ENCODE measurements at places on chromosomes 3 and 15.

- DNase-seq = no peak
These were observed 172.9 kb upstream of the SLC2A2 start for GRCh38 chr3:171199473-171199829.

DNA sequence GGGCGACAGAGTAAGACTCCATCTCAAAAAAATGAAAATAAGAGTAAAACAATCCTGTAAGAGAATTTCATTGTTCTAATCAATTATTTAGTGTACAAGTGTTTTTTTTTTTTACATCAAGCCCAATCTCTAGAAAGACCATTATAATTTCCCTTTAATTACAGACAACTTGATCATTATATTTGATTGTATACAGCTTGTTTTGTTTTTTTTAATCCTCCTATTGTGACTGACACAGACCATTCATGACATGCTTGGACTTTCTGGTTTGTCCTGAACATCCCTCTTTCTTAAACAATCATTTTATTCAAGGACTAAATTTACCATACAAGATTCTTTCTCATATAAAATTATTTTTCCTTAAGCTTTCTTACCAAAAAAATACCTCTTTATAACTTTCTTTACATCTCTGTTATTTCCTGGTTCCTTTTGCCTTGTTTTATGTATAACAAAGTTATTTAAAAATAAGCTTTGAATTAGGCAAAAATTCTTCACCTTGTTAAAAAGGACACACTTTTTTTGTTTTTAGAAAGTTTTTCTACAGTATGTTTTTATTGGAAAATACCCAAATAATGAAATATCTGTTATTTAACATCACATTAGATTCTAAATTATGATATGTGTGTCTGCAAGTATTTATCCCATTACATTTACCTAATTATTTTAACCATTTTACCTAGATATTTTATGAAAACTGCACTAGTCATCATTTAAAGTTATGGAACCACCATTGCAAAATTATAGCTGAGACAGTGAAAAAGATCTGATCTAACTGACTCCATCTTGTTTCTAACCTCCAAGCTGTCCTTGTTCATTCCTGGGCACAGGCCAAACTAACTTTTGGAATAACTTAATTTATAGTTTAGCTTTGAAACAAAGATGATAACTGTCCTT, 26.1 kb upstream of the GFM1 start:
- DNase-seq = no peak

- no peak for DNase-seq
These were observed 34.4 kb upstream of the LCTL start for GRCh38 chr15:66600240-66600627.

GRCh38 chr15:71648095-71648494, 162.3 kb upstream of the NR2E3 start:
- no peak for DNase-seq

DNA sequence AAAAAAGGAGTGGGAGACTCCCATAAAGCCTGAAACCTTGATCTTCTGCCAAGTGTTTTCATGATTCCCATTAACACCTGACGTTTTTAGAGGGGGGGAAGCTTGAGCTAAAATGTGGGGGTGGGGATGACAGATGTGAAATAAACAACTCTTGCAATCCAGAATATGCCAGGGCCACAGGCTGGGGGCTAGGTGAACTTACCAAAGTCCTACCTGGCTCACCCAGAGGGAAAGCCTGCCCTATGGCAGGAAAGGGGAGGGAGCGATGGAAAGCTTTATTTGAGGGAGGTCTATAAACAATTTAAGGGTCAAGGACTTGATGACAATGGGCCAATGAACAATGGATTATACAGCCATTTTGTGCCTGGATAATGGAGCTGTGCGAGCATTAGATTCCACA, 108.3 kb downstream of the LRIG1 start:
- no peak for DNase-seq

GRCh38 chr15:46409841-46410301, 775.0 kb downstream of the SQOR start:
- no peak for DNase-seq

DNA sequence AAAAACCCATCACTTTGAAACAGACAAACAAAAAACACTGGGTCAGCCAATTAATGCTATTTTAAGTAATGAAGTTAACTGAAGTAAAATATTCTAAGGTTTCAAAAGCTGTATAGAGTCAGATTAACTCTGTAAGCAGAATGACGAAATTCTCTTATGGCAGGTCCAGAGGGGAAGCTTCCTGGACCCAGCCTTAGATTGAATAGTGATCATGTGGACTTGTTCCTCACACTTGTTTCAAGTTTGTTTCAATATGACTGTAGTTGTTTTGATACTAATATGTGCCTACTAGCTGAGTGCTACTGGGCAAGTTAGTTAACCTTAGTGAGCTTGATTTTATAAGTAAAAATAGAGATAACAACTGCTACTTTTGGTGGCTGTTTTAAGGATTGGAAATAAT, 32.6 kb downstream of the PLS1 start:
- DNase-seq = no peak

DNA sequence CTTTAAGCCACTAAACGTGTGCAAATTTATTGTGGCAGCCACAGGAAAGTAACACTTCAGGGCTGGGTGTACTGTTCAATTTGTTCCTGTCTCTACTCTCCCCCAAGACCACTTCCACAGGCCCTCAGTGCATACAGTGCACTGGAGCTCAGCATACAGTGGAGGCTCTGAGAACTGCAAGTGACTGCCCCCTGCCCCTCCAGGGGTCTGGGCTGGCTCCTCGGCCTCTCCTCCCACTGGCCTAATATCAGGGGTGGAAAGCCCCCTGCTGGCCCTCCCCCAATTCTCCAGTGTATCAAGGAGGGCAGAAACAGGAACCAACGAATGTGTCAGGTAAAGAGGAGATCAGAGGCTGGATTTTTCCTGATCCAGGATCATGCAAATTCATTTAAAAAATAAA, 19.9 kb upstream of the HEG1 start:
- DNase-seq = no peak

- no peak for DNase-seq
These were observed 11.3 kb downstream of the PRKCI start for GRCh38 chr3:170233530-170233929.

GRCh38 chr3:122767540-122768372, 25.9 kb downstream of the HSPBAP1 start:
- no peak for DNase-seq

DNA sequence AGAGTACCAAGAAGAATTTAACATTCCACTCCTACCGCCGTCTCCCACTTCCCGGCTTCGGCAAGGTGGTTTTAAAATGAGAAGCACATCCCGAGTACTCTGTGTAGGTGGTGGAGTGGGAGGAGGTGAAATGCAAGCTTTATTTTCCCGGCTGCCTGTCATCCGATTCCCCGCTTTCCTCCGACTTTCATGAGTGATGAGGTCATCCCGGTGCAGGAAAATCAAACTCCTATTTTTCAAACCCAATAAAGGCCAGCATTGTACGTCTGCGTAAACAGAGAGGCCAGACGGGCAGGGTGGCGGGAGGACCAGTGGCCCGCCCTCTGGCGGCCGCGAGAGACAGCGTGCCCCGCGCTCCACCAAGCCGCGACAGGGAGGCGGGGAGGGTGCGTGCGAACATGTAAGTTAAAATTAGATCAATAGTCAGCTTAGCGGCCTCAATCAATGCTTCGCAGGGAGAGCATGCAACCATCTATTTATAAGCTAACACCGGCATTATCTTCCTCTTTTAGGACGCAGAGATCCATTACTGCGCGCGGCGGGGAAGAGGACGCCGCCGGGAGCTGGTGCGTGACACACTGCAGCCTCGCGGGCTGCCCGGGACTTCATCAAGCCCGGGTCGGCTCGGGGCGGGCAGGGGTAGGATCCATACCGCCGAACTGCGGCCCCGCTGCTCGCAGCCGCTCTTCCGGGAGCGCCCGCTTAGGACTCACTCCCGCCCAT, 163.3 kb downstream of the CD47 start:
- DNase-seq = no peak

GRCh38 chr3:129365296-129366136, 62.9 kb downstream of the EFCAB12 start:
- no peak for DNase-seq

GRCh38 chr15:99983886-99984286, 250.6 kb upstream of the LYSMD4 start:
- DNase-seq = no peak

- no peak for DNase-seq
These were observed 1.4 kb downstream of the B4GALT4 start for GRCh38 chr3:119239206-119239820.

- DNase-seq = peak; percentile 7
These were observed 28.5 kb upstream of the KCTD6 start for GRCh38 chr3:58463181-58463941.

- no peak for DNase-seq
These were observed 60.1 kb downstream of the MGLL start for GRCh38 chr3:127762077-127762786.

- no peak for DNase-seq
These were observed 23.8 kb downstream of the USP3 start for GRCh38 chr15:63528138-63528659.

DNA sequence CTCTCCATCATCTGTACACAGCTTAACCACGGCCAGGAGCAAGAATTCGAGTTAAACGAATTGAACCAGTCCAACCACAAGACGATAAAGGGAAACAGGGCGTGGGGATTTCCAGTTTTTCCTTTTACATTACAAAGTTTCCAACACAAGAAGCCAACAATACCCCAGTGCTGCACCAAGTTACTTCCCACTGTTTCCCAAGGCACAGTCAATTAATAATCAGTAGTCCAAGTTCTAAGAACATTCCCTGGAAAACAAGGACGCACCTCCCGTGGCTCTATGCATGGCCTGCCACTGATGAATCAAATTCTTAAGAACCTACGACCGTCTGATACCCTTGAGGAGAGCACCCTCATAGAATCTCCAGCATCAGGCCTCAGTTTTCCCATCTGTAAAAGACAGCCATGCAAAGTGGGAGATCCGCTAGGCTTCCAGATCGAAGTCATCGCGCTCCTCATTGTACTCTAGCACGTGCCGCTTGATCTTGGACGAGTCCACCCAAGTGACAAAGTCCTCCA, 774 bp downstream of the IMP3 start:
- DNase-seq = no peak

- no peak for DNase-seq
These were observed 81.8 kb downstream of the CLASP2 start for GRCh38 chr3:33636125-33636850.

DNA sequence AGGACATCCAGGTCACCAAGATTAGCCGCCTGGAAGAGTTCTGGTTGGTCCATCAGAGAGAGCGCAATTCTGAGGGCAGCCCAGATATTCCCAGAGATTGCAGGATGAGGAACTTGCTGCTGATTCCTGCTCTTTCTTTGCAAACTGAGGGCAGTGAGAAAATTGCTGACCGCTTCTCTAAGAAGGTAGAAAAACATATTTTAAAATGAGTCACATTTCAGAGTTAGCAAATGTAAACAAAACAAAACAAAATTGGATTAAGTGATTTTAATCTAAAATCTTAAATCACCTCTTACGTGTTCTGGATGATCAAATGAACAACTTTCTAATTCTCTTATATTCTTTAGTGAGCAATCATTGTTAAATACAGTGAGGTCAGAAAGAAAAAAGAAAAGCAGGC, 149.0 kb downstream of the USP13 start:
- DNase-seq = no peak

GRCh38 chr3:147113293-147114044, 292.9 kb downstream of the ZIC4 start:
- no peak for DNase-seq

DNA sequence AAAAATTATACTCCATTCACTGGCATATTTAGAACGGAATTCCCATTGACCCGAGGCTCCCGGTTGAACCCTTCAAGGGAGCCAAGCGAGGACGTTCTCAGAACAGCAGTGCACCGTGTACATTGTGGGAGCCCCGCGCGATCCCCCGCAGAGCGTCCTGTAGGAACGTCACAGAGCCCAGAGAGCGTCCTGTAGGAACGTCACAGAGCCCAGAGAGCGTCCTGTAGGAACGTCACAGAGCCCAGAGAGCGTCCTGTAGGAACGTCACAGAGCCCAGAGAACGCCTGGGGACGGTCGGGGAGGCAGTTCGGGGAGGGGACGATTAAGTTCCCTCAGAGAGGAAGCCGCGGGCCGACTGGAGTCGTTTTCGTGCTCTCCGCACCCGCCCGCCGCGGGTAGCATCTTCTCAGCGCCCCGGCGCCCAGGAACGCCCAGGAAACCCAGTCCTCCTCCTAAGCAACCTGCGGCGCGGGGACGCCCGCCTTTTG, 506 bp upstream of the ATP1B3 start:
- DNase-seq = no peak
